ENCODE measurements at places on chromosomes 13 and 19.

- no peak for DNase-seq
Observed at GRCh38 chr13:30985637-30986205, 53.3 kb downstream of the TEX26 start.

DNA sequence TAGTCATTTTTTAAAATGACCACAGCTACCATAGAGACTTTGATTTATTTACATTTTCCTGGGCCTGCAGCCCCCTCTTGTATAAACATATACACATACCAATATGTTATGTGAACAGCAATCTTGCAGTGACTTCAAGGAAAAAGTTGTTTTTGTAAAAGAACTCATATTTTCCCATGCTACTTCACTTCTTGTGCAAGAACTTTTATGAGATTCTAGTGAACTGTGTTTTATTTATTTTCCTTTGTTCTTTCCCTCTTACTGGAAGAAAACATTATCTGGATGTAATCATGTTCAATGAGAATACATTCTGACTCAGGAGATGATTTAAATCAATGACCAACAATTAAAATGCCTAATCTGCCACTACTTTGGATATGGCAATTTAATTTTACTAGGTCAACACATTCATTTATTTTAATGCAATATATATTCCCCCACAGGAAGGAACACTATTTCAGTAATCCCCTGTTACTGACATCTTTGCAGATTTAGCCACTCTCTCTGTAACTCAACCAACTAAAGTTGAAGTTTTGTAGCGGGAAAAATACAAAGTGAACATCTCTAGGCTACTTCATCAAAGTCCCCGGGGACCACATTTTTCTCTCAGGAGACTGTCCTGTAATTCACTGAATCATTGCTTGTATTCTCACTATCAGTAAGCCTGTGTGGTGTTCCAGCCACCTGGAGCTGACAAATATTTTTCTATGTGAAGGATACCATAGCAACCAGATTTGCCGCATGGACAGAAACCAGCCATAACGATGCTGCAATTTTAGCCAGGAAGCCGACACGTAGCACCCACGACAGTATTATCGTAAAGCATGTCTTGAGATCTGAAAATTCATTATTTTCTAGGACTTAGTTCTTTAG, 90.5 kb downstream of the STARD13 start:
- DNase-seq: no peak

GRCh38 chr13:101155920-101156319, 260.4 kb downstream of the NALCN start:
- no peak for DNase-seq

DNA sequence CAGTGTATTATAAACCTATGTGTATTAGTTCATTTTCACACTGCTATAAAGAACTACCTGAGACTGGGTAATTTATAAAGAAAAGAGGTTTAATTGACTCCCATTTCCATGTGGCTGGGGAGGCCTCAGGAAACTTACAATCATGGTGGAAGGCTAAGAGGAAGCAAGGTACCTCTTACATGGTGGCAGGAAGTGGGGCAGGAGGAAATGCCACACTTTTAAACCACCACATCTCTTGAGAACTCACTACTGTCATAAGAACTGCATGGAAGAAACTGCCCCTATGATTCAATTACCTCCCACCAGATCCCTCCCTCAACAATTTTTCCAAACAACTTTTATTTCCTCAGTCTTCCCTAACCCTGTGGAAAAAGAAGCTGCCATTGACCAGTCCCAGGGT, 14.5 kb upstream of the TPP2 start:
- no peak for DNase-seq

- DNase-seq: no peak
Observed at GRCh38 chr13:30004204-30004603, 153.8 kb upstream of the UBL3 start.

GRCh38 chr13:22596171-22596863, 584.5 kb upstream of the SGCG start:
- DNase-seq: no peak

- no peak for DNase-seq
Observed at GRCh38 chr13:104357174-104357573, 1291.0 kb upstream of the SLC10A2 start.

DNA sequence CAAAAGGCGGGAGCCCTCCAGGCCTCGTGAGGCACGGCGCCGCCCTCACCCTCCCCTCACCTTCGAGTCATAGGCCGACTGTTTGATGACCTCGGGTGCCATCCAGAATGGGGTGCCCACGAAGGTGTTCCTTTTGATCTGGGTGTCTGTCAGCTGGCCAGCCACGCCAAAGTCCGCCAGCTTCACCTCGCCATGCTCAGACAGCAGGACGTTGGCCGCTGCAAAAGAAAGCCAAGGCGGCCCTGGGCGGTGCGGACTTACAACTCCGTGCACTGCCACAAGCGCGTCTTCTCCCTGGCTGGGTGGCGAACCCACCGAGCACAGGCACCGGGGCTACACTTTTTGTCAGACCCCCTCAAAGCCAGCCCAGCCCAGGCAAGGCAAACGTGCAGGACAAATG, 102.1 kb downstream of the STK24 start:
- DNase-seq: no peak

DNA sequence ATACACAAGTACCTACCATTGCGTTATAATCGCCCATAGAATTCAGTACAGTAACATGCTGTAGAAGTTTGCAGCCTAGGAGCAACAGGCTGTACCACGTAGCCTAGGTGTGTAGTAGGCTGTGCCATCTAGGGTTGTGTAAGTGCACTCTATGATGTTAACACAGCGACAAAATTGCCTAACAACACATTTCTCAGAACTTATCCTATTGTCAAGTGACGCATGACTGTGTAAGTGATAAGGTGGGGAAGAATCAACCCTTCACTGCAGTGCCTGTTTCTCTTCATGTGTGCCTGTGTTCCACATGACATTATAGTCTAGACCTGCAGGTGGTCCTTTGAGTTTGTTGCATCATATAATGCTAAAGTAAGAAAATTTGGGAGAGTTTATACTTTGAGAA, 94.0 kb downstream of the PCDH9 start:
- no peak for DNase-seq

GRCh38 chr19:32810452-32810851, 59.1 kb downstream of the SLC7A9 start:
- DNase-seq: no peak

DNA sequence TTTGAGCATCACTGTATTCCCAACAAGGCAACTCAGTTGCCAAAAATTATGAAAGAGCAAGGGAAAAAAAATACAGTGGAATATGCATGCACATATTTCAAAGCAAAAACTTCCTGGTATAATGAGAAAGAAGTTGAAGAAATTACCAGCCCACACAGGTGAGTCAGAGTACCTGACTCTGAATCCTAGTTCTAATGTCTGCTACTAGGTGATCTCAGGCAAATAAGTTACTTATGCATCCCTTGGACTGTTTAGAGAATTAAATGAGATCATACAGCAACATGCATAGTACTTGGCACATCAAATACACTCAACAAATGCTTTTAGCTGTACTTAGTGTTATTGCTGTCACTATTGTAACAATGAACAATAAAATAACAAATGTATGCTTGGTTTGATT, 144.9 kb downstream of the MIPEP start:
- DNase-seq: no peak

DNA sequence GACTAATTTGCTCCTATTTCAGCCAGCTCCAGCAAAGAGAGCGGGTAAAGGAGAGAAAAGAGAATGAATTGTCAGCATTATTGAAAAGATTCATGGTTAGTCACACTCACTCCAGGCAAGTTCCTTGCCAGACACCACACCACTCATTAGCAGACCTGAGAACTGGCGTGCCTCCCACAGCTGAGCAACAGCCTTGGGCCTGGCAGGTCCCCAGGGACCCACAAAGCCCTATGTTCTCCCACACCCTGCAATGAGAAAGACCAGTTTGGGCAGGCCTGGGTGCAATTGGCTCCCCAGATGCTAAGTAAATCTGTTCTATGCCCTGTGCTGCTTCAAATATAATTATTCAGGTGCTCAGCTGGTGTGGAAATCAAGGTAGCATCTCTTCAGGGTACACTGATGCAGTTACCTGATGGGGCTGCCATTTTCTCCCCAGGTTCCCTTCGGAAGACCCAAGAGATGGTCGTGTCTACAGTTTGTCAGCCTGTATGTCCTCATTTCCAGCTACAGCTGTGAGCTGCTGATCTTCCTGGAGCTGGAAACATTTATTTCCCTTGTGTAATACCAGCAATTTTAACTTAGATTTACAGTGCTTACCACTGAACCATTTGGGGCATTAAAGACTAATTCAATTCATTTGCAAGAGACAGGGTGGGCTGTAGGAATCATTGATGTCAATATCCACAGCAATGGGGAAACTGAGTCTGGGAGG, 405.0 kb downstream of the COG6 start:
- DNase-seq: peak; percentile 20

DNA sequence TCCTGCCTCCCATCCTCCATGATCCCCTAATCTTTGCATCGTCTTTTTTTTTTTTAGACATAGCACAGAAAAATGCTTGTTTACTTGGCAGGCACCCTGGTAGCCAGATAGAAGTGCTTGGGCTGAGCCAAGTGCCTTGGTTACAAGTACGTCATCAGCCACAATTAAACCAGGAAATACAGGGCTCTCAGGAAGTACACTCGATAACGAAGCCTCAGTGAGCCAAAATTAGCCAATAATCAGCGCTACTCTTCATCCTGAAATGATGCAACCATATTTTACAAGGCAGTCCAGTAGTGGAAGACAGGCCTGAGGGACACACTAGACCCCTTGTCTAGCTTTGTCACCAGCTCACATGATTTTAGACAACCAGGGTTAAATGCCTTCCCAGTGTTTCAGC, 194.0 kb upstream of the NBEA start:
- no peak for DNase-seq

- DNase-seq: no peak
Observed at GRCh38 chr13:28179974-28180373, 41.6 kb downstream of the PAN3 start.

DNA sequence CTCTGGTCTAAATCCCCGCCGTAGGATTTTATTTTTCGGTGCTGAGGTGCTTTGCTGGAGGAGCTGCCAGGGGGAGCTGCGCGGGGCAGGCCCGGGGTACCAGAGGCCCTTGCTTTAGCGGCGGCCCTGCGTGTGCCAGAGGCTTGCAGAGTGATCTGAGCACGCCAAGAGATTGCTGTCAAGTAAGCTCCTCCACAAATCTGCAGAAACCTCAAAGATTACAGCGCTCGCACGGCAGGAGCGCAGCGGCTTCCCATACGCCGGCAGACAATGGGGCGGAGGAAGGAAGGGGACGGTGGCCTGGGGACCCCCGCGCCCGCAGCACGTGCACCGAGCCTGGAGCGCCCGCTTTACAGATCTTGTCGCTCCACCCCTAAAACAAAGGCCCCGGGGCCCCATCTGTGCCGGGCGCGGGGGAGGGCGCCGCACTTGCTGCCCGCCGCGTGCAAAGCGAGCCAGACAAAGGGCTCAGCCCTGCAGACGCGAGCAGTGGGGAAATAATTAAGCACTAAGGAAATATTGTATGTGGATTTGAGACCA, 9.1 kb upstream of the C19orf12 start:
- no peak for DNase-seq

DNA sequence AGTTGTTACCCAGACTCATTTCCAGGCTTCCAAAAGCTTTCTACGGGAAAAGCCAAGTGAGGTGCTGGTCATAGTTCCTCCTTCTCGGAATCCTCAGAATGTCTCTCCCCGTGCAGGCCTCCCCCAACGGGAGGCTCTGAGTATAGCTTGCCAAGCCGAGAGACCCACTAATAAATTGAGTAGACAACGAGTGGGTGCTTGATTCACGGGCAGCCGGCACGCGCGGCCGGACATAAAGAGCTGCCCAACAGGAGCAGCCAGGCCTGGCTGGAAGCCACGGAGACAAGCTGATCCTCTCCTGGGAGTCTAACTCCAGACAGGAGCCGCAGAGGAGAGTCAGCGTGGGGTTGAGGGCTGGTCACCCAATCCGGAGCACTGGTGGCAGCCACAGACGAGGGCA, 43.4 kb upstream of the MEDAG start:
- no peak for DNase-seq

- DNase-seq: no peak
Observed at GRCh38 chr13:39656325-39656677, 839 bp downstream of the COG6 start.

- no peak for DNase-seq
Observed at GRCh38 chr13:76210262-76210661, 574.1 kb downstream of the LMO7 start.

DNA sequence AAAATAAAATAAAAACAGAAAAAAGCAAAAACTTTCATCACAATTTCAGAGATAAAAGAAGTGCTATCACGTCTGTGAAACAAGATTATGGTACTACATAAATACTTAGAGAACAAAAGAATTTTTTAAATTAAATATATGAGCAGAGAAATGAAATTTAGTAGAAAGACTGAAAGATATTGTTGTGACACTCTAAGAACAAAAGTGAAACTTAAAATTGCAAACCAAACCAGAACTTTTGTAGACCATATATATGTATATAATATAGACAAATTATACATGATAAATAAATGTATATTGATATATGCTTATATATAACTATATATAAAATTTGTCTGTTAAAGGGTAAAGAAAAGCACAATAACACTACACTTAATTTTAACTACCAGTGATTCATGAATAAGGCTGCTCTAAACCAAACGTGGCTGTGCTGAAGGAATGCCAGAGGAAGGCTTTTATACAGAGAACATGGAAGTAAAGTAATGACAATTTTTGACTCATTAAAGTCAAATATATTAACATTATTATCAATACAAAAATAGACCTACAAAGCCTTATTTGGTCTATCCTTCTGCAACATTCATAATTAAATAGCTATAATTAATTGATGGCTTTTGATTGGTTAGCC, 1516.7 kb upstream of the PCDH20 start:
- DNase-seq: no peak

- no peak for DNase-seq
Observed at GRCh38 chr13:33411312-33411711, 125.8 kb upstream of the STARD13 start.

- DNase-seq: no peak
Observed at GRCh38 chr19:16325161-16325527, 518 bp downstream of the KLF2 start.

DNA sequence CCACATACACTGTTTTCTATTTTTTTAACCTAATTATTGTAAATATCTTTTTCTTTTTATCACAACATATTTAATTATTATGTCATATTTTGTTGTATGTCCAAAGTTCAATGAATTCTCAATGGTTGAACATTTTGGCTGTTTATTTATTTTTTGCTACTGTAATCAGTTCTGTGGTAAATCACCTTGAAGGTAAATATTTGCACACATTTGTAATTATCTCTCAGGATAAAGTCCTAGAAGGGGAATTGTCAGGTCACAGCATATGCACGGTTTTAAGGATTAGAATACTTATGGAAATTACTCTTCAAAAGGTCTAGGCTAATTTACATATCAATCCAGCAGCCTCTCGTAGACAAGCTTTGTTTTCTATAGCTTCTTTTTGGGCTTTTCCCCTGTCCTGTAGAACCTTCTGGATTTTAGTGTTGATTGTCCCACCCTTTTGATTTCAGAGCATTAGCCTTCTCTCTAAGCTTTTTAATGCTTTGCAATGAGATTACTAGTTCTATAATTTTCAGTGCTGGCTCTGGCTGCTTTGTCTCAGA, 362.6 kb downstream of the KCNRG start:
- no peak for DNase-seq

- DNase-seq: no peak
Observed at GRCh38 chr13:33169273-33169980, 116.1 kb downstream of the STARD13 start.
